ENCODE measurements at places on chromosomes 3 and 15.

GRCh38 chr3:123419181-123419849 lies 29.6 kb downstream of the ADCY5 start:
- DNase-seq, result no peak

DNA sequence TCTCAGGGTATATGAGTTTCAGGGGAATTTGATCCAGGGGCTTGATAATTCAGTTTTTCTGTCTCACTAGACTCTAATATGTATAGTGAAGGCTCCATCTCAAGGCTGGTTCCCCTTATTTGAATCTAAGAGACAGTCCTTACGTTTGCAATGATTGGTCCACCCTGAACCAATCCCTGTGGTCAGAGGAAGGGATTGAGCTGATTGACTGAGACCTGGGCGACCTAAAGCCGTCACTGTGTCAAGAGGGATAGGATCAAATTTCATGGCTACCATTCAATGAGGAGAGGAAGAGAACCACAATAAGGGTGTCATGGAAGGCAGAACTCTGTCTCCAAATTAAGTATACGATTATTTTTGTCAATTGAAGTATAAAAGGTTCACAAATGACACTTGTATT lies 16.3 kb downstream of the NUDT16 start:
- DNase-seq, result no peak

DNA sequence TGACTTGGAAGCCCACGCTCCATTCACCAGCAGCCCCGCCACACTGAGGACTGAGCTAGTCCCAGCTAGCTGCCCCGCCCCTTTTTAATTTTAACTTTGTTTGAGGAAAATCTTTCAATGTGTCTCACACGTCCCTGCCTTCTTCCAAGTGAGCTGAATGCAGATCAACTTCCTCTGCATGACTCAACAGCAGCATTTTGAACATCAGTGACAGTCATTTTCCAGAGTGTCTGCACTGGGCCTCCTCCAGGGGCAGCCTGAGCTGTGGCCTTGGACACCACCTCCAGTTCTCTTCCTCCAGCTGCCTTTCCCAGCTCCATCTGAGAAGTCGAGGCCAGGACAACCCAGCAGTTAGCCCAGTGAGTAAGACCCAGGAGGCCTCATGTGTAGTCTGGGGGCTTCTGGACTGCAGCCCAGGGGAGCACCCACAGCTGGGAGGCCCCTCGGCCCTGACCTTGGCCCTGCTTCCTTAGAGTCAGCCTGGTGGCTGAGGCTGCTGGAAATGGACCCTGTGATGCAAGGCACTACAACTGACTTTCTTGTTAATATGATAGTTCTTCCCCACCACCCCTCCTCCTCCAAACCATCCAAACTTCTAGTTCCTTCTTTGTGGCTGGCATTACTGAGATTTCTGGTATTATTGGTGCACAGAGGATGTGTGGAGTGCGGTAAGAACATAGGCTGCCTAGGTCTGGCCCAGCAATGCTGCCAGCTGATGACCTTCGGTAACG lies 21.4 kb upstream of the ESYT3 start:
- no peak for DNase-seq

DNA sequence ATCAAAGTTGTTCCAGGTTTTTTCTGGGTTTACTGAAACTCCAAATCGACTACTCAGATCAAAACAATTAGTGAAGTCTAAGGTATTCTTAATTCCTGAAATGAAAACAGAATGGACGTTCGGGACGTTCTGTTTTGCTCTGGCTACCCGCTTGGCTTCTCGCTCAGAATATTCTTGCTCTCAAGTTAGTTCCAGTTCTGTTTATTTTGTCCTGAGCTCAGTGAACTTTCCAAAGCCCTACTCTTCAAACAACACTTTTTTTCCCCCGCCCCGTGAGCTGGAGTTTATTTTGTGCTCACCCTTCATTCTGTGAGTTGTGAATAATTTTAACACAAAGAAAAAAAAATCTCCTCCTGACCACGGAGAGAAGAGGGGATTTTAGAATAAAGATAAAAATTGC lies 72.6 kb downstream of the SAMMSON start:
- DNase-seq, result no peak

GRCh38 chr3:141431411-141432378 lies 55.1 kb upstream of the RASA2 start:
- no peak for DNase-seq

DNA sequence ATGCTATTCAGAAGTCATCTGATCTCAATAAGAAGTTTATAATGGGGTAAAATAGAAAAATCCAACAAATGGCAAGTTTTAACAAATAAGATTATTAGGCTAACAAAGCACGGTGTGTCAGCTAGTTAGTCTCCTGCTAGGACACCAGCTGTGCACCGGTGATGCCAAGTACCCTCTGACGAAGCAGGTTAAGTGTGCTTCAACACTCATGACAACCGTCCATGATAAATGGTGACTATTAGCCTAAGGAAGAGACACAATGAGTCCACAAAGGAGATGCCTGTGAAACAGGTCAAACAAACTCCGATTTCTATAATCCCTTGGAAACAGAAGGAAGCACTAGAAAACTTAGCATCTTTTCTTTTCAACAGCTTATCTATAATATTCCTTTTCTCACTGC lies 36.5 kb downstream of the ATP13A3 start:
- DNase-seq, result no peak

GRCh38 chr3:7871003-7871560 lies 630.5 kb upstream of the LMCD1 start:
- DNase-seq, result no peak

DNA sequence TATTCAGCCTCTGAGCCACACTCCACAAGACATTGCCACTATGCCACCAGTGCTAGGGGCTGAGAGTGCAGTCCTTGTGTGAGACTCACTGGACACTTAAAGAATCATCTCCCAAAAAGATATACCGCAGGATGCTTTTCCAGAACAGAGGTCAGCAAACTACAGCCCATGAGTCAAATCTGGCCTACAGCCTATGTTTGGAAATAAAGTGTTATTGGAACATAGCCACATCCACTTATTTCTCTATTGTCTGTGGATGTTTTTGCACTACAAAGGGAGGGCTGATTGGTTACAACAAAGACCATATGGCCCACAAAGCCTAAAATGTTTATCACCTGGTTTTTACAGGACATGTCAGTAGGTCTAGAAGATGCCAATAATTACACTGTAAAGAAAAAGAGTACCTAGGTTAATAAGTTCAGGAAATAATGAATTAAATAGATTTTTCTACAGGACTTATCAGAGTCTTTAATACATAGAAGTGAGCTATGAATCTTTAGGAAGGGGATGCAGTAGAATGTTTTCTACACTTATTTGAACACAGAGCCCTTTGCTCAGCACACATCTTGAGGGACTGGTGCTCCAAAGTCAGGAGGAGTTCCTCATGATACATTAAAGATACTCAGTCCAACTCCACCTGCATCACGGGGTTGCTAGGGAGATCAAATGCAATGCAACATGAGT lies 26.3 kb downstream of the SRGAP3 start:
- no peak for DNase-seq

DNA sequence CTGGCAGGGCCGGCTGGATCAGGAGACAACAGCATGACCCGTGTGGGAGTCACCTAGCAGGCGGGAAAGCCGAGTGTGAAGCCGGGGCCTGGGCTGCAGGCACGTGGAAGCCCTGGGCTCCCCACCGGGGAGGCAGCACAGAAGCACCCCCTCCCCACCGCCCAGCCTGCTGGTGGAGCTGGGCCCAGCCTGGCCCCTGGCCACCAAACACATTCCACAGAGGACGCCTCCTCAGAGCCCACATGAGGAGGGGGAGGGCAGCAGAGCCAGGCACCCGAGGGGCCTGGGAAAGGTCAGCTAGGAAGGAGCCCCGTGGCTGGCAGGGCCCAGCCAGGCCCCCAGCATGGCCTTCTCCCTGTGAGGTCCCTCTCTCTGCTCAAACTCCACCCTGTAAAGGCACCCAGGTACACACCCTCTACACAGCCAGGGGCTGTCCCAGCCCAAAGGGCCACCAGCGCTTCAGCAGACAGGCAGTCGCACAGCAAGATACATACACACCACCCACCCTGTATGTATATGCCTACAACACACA lies 4.5 kb downstream of the PLXNB1 start:
- no peak for DNase-seq

- no peak for DNase-seq
Measured at GRCh38 chr3:145290010-145290409, 871.0 kb downstream of the PLOD2 start.

DNA sequence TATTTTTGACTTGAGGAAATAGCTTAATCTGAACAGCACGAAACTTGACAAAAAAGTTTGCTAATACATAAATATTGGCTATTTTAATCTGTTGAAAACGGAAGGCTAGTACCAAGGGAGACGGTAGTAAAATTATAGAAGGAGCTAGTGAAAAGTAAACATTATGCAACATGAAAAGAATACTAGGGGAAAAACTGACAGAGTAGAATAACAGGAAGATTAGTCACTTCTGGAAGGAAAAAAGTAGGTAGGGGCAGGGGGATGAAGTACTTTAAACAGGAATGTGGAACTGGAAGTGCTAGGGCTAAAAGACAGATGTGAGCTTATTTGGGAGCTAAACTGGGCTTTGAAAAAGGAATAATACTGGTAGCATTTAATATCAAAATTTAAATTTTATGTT lies 60.1 kb downstream of the MBNL1 start:
- no peak for DNase-seq

GRCh38 chr3:8869613-8870012 lies 93.7 kb downstream of the RAD18 start:
- DNase-seq, result no peak

- no peak for DNase-seq
Measured at GRCh38 chr3:39752751-39753150, 56.7 kb upstream of the MYRIP start.

GRCh38 chr3:180068023-180068422 lies 31.3 kb upstream of the PEX5L start:
- DNase-seq, result no peak

GRCh38 chr15:36499412-36500389 lies 79.7 kb upstream of the CDIN1 start:
- no peak for DNase-seq

DNA sequence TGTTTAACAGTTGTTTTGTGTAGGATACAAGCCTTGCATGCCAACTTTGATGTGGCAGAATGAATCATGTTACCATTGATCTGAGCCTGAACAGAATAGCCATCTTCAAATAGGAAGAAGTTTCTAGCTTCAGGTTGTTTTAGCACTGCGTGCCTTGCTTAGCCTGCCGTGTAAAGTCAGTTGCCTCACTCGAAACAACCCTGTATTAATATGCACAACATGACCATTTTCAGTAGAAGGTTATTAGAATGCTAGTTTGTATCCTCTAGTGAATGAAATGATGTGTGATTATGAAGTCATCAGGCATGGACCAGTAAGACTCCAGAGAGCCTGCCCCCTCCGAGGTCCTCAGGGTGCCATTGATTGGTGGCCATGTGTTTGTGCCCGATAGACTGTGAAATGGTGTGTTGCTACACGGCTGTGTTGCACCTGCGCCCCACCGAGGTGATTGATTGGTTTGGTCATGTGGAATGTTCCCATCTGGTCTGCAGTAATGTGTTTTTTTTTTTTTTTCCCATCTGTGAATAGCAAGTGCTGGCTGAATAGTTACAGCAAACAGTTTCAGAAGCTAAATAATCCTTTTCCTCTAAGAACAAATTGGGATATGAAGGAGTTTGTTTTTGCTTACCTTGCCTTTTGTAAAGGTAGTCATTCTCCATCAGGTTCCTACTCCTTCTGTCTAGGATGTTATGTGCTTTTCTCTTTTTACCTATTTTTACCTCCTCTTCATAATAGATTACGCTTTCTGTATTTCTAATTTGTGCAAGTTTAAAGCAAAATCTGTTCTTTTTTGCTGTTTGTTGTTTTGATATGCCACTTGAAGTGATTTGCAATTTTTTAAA lies 214.9 kb downstream of the TCF12 start:
- DNase-seq, result no peak

DNA sequence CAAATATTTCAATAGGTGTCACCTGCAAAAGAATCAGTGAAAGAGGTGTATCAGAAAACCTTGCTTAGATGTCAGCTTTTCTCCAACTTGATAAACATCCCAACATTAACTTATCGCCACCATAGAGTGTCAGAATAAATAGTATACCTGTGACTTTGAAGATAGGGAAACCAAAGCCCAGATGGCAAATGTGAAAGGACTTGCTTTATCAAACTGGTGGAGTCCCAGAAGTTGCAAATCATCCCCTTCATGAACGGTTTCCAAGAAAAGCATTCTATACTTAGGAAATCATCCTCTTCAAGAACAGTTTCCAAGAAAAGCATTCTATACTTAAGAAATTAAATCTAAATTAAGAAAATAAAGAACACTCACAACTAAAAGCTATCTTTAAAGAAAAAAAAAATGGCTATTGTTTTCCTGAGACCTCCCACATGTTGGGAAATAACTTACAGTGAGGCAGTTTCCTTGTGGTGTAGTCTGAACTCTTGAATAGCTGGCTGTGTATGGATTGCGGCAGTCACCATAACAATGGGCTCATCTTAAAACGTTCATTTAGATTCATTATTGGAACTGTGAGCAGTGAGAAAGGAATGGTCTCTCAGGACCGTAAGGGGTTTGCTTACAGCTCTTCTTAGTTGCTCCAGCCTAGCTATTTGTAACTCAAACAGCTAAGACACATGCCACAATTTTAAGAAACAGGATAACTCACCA lies 56.5 kb downstream of the GHSR start:
- no peak for DNase-seq

GRCh38 chr3:70108072-70108471 lies 108.5 kb downstream of the SAMMSON start:
- no peak for DNase-seq

- no peak for DNase-seq
Measured at GRCh38 chr3:87246662-87247429, 19.7 kb downstream of the CHMP2B start.

DNA sequence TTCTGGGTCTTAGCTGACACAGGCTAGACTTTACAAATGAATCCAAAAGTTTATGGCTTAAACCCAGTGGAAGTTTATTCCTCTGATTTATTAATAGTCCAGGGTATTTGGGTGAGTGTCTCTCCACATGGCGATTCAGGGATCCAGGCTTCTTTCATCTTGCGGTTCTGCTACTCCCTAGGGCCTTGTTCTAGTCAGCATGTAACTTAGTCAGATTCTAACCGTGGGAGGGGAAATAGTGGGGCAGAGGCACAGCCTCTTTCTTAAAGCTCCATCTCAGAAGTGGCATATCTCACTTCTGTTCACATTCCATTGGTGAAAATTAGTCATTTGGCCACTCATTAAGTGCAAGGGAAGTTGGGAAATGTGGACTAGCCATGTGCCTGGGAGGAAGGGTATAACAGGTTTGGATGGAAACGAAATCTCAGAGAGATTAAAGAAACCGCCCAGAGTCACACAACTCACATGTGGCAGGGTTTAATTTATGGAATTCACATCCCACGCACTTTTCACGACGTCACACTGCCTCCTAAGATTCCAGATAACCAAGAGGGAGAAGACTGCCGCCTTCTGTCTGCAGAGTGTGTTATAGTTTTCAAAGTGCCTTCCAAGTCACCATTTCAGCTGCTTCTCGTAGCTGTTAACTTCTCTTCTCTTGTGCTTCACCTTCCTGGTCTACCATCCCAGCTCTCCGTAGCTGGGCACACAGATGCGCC lies 11.4 kb upstream of the RASGRF1 start:
- no peak for DNase-seq

- no peak for DNase-seq
Measured at GRCh38 chr3:140117096-140117526, 182.1 kb downstream of the CLSTN2 start.

GRCh38 chr3:71512000-71512399 lies 71.5 kb downstream of the FOXP1 start:
- no peak for DNase-seq

Data from activated CD8-positive, alpha-beta memory T cell treated with anti-CD3 and anti-CD28 coated beads for 1 hour (primary cell).